ENCODE measurements at places on chromosomes 12 and 14.
A peak's percentile ranks its signal among the peaks of the same experiment; 100 is the strongest.

- no peak for DNase-seq
These were observed 73.1 kb upstream of the PWP1 start for GRCh38 chr12:107612508-107612907.

DNA sequence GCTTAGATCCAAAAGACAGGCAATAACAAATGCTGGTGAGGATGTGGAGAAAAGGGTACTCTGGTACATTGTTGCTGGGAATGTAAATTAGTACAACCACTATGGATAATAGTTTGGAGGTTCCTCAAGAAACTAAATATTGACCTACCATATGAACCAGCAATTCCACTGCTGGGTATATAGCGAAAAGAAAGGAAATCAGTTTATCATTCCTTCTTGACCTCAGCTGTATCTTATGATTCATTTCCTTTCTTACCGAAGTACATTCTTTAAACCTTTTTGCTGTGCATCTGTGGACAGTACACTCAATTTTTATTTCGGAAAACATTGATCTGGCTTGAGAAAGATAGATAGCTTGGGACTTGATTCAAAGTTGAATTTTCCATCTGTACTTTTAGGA lies 183.2 kb upstream of the LRFN5 start:
- DNase-seq, result no peak

- no peak for DNase-seq
These were observed 217.3 kb upstream of the TBX3 start for GRCh38 chr12:114901316-114901715.

- no peak for DNase-seq
These were observed 83.6 kb downstream of the PPFIBP1 start for GRCh38 chr12:27607591-27607990.

- DNase-seq, result no peak
These were observed 41.5 kb downstream of the BEST3 start for GRCh38 chr12:69657376-69658137.

DNA sequence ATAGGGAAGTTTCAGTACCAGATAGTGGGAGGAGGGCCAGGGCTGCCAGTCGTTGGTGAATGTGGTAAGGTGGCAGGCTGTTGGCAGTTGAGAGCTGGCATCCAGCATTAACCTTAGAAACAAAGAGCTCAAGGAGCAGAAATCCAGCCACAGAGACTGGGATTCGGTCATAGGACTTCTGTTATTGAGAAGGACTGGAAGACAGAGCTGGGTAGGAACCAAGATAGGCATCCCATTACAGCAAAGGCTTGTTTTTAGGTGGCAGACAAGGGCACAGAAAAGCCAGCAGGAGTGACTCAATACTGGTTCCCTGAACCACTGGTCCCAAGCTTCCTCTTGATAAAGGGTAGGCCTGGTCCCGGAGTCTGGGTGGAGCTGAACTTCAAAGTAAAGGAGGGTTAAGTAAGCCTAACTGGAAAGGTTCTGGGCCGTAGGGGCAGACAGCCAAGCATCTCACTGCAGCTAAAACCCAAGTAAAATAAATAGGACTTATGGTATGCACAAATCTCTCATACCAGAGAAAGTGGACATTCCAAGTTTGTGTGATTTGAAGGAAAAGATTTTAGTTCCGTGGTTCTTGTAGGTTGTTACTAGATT lies 147.9 kb downstream of the ETV6 start:
- DNase-seq, result peak; percentile 69

DNA sequence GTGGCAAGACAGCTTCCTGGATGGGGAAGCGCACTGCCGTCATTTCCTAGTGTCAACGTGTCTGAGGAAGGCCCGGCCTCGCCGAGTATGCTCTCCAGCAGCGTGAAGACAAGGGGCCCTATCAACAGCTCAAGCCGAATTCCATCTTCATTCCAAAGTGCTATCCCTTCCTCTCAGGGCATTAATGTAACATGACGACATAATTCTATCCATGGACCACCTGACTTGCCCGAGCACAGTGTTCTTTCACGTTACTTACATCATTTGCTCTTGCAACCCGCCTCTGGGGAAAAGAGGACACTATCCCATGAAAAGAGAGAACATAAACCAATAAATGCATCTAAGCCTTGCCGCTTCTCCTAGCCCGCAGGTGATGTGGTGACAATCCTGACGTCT lies 22.9 kb downstream of the CCDC92 start:
- no peak for DNase-seq

GRCh38 chr12:45762185-45763110 lies 32.9 kb downstream of the ARID2 start:
- peak; percentile 18 for DNase-seq

DNA sequence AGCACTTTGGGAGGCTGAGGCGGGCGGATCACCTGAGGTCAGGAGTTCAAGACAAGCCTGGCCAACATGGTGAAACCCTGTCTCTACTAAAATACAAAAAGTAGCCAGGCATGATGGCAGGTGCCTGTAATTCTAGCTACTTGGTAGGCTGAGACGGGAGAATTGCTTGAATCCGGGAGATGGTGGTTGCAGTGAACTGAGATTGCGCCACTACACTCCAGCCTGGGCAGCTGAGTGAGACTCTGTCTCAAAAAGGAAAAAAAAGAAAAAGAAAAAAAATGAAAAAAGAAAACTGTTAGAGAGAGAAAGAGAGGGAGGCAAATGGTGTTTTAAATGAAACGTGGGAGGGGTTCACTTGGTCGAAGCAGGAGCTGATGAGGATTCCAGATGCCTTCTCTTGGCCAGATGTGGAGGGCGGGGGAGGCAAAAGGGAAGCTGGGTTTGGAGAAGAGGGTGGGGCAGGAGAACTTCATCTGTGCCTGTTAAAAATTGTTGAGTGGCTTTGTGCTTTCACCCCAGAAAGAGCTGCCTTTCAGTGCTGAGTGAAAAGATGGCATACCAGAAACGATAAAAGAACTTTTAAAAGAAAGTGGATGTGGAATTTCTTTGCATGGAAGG lies 1.1 kb downstream of the EMP1 start:
- DNase-seq, result no peak

- peak; percentile 25 for DNase-seq
These were observed 26.9 kb downstream of the DDX47 start for GRCh38 chr12:12839873-12840579.

DNA sequence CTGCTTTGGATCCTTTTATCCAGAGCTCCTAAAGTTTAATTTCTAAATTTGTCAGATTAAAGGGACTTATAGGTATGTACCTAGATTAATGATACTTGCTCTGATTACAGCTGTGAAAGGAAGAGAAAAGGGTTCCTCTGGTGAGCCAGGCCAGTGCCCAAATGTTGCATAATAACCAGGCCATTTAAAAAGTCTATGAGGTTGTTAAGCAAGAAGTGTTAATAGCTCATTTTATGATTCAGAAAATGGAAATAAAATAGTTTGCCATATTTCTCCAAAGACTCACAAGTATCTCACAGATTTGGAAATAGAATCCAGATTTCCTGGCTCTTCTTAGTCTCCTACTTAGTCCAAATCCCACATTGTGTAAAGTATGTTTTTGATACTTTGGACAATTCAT lies 67.6 kb downstream of the SLC38A6 start:
- no peak for DNase-seq

GRCh38 chr14:59221568-59221967 lies 33.1 kb downstream of the DAAM1 start:
- no peak for DNase-seq

DNA sequence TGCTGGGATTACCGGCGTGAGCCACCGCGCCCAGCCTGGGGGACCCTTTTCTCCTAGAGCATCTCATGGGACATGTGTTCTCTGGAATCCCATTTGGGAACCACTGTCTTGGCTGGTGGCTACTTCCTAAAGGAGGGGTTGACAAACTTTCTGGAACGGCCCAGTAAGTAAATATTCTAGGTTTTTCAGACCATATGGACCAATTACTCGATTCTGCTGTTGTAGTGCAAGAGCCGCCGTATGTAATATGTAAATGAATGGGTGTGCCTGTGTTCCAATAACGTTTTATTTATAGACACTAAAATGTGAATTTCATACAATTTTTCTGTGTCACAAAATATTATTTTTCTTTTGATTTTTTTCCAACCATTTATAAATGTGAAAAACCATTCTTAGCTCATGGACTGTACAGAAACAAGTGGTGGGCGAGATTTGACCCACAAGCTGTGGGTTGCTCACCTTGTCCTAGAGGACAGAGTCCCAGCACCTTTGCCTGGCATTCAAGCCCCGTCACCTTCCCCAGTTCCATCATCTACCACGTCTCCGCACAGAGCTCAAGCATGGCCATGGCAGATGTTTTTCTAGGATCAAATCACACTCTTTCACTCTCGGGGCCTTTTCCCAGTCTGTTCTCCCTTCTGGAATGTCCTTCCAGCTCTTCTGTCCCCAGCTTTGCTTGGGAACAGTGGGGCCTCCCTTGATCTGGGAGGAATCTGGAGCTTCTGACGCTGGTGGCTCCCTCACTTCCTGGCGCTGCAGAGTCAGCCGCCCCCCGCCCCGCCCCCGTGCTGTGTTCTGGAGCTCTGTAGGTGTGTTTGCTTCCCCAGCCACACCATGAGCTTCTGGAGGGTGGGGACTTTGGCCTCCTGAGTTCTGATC lies 17.9 kb upstream of the RCOR1 start:
- no peak for DNase-seq

DNA sequence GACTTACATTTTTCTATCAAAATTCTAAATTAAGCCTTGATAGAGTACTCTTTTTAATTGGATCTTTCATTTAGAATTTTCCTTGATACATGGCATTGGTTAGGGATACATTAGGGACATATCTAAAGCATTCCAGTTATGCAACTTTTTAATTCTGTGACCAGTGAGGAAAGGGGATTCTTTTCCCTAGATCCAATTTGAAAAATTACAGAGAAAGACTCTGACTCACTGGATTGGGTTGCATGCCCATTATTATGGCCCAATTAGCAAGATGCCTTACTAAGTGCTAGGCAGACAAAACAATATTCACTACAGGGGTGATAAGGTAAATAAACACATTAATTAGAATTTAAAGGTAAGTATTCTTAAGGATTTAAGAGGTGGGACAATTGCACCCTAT lies 5.2 kb upstream of the RAD52 start:
- no peak for DNase-seq

- no peak for DNase-seq
These were observed 25.8 kb downstream of the SLC39A9 start for GRCh38 chr14:69424149-69424923.

DNA sequence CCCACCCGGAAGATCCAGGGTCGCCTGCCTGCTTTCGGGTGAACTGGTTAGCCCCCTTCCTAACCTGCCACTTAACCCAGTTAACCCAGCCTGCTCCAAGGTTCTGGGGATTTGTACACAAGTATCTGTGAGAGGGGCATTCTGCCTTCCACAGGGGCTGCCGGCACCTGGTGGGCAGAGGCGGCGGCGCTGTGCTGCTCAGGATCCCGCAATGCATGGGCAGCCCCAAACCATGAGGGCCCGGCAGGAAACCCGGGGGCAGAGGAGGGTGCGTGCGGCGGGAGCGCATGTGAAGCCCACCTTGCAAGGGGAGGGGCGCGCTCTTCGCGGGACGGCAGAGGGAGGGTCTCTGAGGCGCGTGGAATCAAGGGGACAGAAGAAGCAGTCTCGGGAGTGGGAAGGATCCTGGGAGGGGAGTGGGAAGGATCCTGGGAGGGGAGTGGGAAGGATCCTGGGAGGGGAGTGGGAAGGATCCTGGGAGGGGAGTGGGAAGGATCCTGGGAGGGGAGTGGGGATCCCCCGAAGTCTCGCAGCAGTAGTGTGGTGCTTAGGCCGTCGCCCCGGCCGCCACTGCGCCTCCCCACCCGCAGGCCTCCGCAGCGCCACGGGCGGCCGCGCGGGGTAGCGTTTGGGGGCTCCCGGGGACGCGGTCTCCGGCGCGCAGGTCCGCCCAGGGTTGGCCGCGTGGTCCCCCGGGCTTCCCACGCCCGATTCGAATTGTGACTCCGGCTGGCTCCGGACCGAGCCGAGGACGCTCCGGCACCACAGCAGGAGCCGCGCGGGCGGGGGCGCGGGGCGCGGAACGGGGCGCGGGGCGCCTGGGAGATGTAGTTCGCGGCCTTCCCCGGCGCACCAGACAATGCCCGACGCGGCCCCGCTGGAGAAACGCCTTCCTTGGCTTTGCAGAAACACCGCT lies 4.9 kb upstream of the MTA1 start:
- no peak for DNase-seq

DNA sequence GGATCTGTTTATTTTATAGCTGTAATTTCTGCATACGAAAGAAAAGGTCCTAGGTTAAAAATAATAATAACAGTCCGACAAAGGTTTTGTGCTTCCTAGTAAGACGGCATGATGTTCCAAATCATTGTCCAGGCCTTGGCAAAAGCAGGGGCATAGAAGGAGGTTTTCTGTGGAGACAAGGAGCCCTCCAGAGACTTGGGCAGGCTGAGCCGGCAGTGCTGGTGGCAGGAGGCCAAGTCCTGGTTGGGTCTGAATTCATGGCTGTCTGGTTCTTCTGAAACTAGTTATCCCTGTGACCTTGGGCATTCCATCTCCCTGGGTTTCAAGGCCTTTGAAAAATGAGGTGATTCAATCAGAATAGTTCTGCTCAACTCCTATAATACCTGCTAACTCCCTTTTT lies 44.0 kb downstream of the KCNK13 start:
- no peak for DNase-seq

DNA sequence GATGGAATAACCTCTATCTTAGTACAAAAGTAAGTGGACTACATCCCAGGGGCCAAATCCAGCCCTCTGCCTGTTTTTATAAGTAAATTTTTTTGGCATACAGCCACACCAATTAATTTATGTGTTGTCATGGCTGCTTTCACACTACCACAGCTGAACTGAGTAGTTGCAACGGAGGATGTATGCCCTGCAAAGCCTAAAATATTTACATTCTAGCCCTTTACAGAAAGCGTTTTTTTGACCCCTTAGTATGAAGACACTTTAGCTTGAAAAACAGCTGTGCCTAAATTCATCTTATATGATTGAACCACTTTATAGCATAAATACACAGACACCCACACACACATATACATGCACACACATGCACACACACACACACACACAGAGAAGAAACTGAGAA lies 501.6 kb downstream of the EGLN3 start:
- no peak for DNase-seq
